ENCODE measurements at places on chromosomes 7 and 10.

DNA sequence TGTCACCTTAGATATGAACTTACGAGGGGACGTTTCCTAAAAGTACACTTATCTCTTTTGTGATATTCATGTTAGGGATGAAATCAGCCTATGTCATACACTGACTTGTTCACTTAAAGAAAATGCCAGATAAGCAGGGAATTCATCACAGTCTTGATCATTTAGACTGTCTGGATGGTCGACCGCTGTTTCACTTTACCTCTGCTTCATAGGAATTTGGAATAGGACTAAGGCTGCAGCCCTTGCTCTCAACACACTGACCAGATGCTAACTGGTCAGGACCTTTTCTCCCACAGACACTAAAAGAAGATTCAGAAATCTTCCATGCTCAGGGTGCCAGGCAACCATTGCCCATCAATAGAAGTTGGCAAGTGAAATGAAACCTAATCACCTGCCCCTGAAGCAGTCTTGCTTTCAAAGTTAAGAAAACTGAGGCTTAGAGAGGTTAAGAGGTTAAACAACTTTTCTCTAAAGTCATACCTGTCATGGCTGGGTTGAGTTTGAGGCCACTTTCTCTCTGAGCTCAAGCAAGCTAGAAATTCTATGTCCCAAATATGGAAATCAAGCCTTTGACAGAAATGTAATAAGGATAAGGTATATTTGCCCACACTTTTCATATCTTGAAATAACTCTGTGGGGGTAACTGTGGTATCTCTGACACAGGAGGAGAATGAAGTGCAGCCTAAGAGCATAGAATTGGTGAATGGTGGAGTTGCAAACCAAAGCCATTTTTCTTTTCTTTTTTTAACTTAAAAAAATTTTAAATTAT, 77.1 kb downstream of the MAP3K8 start:
- H3K36me3 ChIP-seq, result peaks cover 3% of the 10 kb centered on the region
- no peaks in the 10 kb centered on the region for H3K27me3 ChIP-seq
- H3K27ac ChIP-seq, result peak overlapping the region; percentile 0
- no peak for DNase-seq
- peaks cover 40% of the 10 kb centered on the region for H3K4me1 ChIP-seq
- no peak overlapping the region for H3K4me3 ChIP-seq

DNA sequence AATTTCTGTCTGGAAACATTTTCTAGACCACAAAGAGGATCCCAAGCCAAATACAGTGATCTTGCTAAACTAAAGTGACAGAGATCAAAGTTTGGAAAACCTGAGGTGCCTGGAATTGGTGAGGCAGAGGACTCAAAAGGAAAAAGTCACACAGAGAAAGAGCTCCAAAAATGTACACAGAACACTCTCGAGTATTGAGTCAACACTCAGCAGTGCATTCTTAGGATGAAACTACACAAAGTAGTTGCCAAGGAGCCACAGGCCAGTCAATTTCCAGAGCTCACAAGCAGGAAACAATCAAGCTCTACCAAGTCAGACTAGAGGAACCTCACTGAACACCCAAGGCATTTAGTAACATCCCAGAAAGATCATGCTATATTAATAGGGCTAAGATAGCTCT, 61.3 kb downstream of the MICU1 start:
- no peak for DNase-seq
- H3K4me3 ChIP-seq, result no peak overlapping the region

- H3K36me3 ChIP-seq, result no peaks in the 10 kb centered on the region
- H3K27ac ChIP-seq, result no peak overlapping the region
- DNase-seq, result no peak
- H3K27me3 ChIP-seq, result no peaks in the 10 kb centered on the region
Observed at GRCh38 chr7:108268200-108268820, 138.1 kb upstream of the LAMB4 start.

GRCh38 chr10:72883861-72884260, 9.7 kb upstream of the OIT3 start:
- H3K36me3 ChIP-seq, result peaks cover 34% of the 10 kb centered on the region
- no peaks in the 10 kb centered on the region for H3K27me3 ChIP-seq
- H3K4me3 ChIP-seq, result no peak overlapping the region
- no peak for DNase-seq

DNA sequence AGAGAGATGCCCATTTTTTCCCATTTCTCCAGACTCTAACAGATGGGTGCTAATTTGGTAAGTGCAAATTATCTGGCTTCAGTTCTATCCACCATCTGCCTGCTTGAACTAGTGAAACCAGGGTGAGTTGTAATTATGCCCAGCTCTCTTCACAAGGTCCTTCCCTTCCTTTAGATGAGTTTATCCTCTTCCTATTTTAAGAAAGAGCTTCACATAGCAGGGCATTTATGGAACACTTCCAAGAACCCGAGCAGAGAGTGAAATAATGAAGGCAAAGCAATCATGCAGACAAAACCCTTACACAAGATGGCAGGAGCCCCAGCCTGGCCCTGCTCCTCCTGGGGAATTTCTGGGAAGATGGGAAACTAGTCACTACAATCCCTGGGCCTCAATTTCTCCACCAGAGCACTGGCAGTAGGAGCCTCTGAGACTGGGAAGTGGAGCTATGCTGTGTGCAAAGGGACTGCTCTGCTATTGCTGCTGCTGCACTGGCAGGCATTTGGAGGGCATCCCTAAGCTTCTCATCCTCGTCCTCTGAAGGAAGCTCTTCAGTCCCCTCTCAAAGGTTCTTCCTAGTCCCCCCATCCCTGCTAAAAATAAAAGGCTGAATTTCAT, 33.7 kb upstream of the PLXNA4 start:
- H3K27me3 ChIP-seq, result peaks cover 18% of the 10 kb centered on the region
- no peaks in the 10 kb centered on the region for H3K36me3 ChIP-seq
- H3K4me3 ChIP-seq, result no peak overlapping the region

DNA sequence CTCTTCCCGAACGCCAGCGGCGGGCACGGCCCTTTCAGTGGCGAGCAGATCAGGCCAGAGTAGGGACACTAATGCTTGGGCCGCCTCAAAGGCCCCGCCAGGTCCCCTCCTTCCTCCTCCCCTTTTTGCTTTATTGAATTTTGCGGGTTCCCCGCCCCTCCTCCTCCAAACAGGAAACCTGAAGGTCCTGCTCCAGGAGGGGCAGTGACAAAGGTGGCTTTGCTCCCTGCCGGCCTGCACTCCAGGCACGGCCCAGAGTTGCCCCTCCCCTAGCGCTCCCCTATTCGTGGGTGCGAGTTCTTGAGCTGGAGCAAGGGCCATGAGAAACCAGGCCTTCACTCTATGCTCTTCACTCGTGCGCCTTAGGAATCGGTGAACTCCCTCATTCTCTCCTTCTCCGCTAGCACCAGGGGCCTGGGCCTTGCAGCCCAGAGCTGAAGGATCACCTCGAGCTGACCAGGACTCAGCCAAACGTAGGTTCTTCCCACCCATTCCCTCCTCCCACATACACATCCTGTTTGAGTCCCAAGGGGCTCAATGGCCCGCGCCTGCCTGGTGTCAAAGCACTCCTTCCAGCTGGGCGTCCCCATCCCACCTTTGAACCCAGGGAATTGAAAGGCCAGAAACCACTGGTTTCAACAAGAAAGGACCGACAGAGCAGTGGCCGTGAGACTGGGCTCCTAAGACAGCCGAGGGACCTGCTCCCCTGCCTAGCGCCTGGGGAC, 619 bp upstream of the HOXA6 start:
- H3K27ac ChIP-seq, result no peak overlapping the region
- H3K36me3 ChIP-seq, result no peaks in the 10 kb centered on the region
- peaks cover 67% of the 10 kb centered on the region for H3K27me3 ChIP-seq
- peaks cover 28% of the 10 kb centered on the region for H3K4me1 ChIP-seq
- DNase-seq, result no peak

DNA sequence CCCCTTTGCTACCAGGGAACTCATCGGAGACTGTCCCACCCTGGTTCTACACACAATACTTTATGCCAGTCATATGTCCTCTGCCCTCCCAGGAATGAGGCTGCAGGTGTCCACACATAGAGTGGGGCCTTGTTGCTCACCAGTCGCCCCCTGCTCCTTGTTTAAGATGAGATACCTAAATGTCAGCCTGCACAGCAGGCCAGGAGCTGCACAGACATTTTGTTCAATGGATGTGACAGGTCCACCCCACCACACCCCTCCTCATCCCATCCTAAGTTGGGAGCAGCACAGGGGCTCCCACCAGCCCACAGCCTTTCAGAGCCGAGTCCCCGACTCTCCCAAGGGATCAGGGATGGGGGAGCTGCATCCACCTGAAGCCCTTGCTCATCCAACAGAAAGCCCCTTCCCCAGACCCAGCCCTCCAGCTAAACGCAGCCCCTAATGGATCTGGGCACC, 6.2 kb upstream of the GRID1 start:
- no peak overlapping the region for H3K4me3 ChIP-seq
- DNase-seq, result no peak
- H3K27me3 ChIP-seq, result peaks cover 41% of the 10 kb centered on the region
- H3K27ac ChIP-seq, result no peak overlapping the region

DNA sequence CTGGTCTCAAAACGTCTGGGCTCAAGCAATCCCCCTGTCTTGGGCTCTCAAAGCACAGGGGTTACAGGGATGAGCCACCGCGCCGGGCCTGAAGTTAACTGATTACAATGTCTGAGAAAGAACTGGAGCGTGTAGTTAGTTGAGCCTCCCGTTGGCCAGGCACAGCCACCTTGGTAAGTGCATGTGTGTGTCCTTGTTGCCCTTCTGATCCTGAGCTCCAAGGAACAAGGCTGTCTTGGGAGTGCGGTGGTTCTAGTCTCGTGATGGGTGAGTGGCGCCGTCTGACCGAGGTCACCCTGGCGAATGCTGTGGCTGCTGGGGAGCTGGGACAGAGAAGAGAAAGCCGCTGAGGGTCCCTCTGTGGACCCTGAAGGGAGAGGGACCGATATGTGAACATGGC, 50.5 kb downstream of the PITRM1 start:
- peaks cover 69% of the 10 kb centered on the region for H3K36me3 ChIP-seq
- H3K27ac ChIP-seq, result no peak overlapping the region
- no peaks in the 10 kb centered on the region for H3K27me3 ChIP-seq

DNA sequence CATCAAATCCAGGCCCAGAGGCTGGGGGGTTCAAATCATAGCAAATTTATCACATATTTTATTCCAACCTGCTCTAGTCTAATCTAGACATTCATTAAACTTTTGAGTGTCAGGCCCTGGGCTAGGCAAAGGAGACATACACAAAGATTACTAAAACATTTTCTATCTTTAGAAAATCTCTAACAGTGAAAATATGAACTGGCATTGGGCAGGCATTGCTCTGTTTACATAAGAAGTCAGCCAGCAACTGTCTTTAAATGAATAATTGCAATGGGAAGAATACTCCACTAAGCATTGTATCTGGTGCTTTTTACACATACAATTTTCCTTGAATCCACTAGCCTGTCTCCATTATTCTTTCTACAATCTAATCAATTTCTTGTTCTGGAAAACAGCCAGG, 222.5 kb upstream of the LRRN3 start:
- no peak overlapping the region for H3K27ac ChIP-seq
- no peak for DNase-seq
- peaks cover 10% of the 10 kb centered on the region for H3K36me3 ChIP-seq
- no peak overlapping the region for H3K4me3 ChIP-seq
- H3K4me1 ChIP-seq, result peaks cover 4% of the 10 kb centered on the region

Data from activated CD8-positive, alpha-beta T cell treated with anti-CD3 and anti-CD28 coated beads, Interleukin-2, amount 10 ng/mL, durations not matched to agents 7 days and 5 days (primary cell).